Bronchial smooth muscle cell (primary cell): ENCODE measurements at places on chromosomes 3 and 15. TPM values are rescaled to one million over a fixed set of nuclear protein-coding genes. Genes with fewer than 3 reads are reported as not detected.

USP13 gene
- total RNA-seq, result 3.4 and 5.7 TPM in 2 replicates

ADGRG7 gene
- not detected in 2 replicates for total RNA-seq

RHOV gene
- 0.16 TPM in 1 of 2 replicates, not detected in the other for total RNA-seq

PARP9 gene
- 23.4 and 26.5 TPM in 2 replicates for total RNA-seq
